ENCODE measurements at places on chromosomes 7 and 10.

GRCh38 chr7:98643236-98643985, 26.3 kb downstream of the NPTX2 start:
- DNase-seq = no peak

DNA sequence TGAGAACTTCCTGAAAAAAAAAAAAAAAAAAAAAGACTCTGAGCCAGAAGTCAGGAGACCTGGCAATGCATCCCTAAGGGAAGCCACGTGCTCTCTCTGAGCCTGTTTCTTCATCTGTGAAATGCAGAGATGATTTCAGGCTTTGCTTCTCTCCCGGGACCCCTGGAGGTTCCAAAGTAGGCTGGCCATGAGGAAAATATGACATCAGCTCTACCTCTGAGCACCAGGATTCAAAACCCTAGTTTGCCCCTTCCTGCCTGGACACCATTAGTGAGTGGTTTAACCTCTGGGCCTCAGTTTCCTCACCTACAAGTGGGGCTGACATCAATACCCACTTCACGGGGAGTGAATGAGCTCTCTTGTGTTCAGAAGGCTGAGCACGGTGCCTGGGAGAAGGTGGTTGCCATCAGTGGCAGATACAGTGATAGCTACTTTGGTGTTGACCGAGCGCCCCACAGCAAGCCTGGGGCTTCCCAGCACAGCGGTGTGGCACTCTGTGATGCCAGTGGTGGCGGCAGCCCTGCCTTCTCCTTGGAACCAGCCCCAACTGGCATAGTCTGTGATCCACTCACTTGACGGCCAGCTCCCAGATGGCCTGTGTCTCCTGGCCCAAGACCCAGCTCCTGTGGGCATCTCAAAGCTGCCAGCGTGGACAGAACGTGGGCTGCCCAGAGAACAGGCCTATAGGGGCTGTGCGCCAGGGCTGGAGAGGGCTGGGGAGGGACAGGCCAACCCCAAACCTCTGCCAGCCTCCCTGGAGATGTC, 153.1 kb upstream of the UNC5B start:
- no peak for DNase-seq

DNA sequence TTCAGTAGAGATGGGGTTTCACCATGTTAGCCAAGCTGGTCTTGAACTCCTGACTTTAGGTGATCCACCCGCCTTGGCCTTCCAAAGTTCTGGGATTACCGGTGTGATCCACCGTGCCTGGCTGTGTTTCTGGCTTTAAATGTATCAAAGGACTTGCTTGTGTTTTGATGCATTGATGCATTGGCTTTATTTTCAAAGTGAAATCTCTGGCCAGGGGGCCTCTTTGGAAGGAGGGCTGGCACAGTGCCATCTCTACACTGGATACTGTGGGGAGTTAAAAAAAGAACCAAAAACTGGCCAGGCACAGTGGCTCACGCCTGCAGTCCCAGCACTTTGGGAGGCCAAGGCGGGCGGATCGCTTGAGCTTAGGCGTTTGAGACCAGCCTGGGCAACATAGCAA, 16.0 kb downstream of the MNX1 start:
- no peak for DNase-seq

- no peak for DNase-seq
These were observed 22.0 kb upstream of the ANLN start for GRCh38 chr7:36367561-36368077.

DNA sequence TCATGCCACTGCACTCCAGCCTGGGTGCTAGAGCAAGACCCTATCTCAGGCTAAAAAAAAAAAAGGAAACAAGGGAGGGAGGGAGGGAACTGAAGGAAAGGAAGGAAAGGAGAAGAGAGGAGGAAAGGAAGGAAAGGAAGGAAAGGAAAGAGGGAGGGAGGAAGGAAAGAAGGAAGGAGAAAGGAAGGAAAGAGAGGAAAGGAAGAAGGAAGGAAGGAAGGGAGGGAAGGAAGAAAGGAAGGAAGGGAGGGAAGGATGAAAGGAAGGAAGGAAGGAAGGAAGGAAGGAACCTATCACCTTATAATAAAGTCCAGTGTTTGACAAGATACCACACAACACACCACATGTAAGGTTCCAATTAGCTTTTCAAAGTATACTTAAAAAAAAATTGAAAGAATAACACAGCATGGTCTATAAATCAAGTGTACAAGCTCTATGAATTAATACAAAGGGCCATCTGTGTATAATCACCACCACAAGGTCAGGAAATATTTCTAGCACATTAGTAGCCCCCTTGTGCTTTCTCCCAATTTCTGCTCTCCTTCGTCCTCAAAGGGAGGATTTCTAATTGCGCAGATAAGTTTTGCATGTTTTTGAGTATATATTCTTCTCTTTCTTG, 26.4 kb downstream of the RNF216 start:
- DNase-seq = no peak

Measured in frontal cortex (tissue), 4 donors.